ENCODE measurements at places on chromosomes 7 and 10. TPM values are rescaled to one million over a fixed set of nuclear protein-coding genes. Genes with fewer than 3 reads are reported as not detected.

Gene FAM237B
- total RNA-seq: not detected

Gene PILRA
- 0.43 TPM for total RNA-seq

Gene EN2
- not detected for total RNA-seq

Gene THSD7A
- total RNA-seq: 1.6 TPM

Gene BET1
- total RNA-seq: 44.5 TPM

Gene IL2RA
- total RNA-seq: under 0.01 TPM

Gene ASL
- 33.5 TPM for total RNA-seq

Gene FEZF1
- total RNA-seq: not detected

Gene MLXIPL
- total RNA-seq: not detected

Gene NEURL1
- under 0.01 TPM for total RNA-seq

Gene BEND7
- 0.64 TPM for total RNA-seq

Gene AMPH
- 0.86 TPM for total RNA-seq

Gene PHYH
- total RNA-seq: 16.0 TPM

Gene MEIG1
- 0.32 TPM for total RNA-seq

Gene TMEM196
- total RNA-seq: not detected

Gene LIPJ
- under 0.01 TPM for total RNA-seq

Gene TMEM225B
- total RNA-seq: 0.43 TPM

Gene TET1
- 8.4 TPM for total RNA-seq

Gene INA
- 1.3 TPM for total RNA-seq

Gene CYP26A1
- total RNA-seq: under 0.01 TPM

Measured in fibroblast of villous mesenchyme (primary cell).